Left renal pelvis (tissue), 4 donors: ENCODE measurements at places on chromosomes 3 and 15. TPM values are rescaled to one million over a fixed set of nuclear protein-coding genes. Genes with fewer than 3 reads are reported as not detected.

The STAC gene
- 4.0 TPM for polyA plus RNA-seq

The C3orf49 gene
- polyA plus RNA-seq: 0.42 TPM

The WNT7A gene
- polyA plus RNA-seq: not detected

The ITIH3 gene
- 4.9 TPM for polyA plus RNA-seq

The MYZAP gene
- 8.5 TPM for polyA plus RNA-seq

- no peak for DNase-seq
Observed at GRCh38 chr3:136818769-136819391, at the start of gene SLC35G2. TSS of gene SLC35G2 (plus strand) at chr3:136819126. CDS start at chr3:136854461, 35,335 bp downstream.

DNA sequence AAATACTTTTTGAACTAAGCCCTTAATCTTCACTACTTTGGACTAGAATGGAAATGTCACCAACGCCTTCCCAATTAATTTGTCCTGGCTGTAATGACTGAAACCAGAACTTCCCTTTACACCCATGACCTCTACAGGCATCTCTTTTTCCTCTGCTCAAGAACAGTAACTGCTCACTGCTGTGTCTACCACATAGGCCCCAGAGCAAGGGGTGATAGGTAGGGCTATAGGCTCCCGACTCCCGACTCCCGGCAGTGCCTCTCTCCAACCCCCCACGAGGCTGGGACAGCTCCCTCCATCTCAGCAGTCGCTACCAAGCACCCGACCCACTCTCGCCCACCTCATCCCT is 384 bp upstream of the LEKR1 start:
- no peak for DNase-seq

DNA sequence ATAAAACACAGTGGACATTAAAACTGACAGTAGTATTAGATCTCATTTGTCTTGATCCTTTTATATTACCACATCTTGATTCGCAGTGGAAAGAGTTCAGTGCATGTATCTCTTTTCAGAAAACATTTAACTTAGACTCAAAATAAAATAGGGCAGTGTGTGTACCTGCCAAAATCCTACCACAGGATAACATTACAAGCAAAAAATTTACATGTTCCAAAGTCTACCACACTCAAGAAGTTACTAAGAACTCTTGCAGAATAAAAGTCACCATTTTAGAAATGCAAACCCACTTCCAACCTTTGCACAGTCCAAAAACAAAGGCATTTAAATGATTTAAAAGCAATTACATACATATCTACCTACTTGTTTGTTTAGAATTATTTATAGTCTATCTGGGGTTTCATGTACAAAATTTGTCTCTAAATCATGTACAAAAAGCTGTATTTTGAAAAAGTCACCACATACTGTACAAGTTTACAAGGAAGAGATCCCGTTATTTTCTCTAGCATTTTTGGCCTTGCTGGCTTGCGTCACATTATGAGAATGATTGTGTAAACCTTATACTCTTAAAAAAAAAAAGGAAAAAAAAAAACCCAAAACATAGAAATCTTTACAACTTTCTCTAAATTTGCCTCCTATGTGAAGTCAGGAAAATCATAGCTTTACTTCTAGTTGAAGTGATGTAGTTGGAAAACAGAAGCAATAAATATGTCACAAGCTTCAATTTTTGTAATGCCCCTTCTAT is 153.8 kb downstream of the ADAM10 start:
- DNase-seq: no peak

GRCh38 chr15:33839540-33839939 is 128.8 kb upstream of the CHRM5 start:
- no peak for DNase-seq

DNA sequence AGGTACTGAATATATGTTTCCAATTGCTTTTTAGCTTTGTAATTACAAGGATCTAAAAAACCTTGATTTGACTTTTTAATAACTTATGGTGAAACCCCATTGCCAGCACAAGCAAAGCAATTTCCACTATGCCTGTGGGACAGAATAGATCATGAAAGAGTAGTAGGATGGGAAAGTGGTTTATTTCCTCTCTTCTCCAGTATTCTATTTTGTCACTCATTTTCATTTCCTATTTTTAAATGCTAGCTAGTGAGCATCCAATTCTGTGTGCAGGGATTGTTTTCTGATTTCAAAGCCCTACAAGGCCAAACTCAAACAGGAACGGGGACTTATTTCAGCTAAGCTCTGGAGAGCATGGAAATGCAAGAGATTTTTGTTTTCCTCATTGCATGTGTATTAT is 132.0 kb upstream of the TGFBR2 start:
- DNase-seq: no peak

DNA sequence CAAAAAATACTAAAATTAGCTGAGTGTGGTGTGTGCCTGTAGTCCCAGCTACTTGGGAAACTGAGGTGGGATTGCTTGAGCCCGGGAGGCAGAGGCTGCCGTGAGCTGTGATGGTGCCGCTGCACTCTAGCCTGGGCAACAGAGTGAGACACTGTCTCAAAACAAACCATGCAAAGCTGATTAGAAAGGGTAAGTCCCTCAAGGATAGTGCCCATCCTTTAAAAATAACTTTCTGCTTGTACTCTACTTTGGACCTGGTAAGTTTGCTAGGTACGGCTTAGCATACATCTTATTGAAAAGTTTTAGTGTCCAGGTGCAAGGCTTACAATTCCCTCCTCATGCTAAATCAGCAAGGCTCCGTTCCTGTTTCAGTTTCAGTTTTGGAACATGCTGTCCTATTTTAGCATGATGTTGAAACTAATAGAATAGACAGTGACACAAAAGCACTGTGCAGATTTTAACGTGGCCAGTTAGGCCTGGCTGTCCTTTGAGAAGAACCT is 21.4 kb downstream of the FEM1B start:
- no peak for DNase-seq

DNA sequence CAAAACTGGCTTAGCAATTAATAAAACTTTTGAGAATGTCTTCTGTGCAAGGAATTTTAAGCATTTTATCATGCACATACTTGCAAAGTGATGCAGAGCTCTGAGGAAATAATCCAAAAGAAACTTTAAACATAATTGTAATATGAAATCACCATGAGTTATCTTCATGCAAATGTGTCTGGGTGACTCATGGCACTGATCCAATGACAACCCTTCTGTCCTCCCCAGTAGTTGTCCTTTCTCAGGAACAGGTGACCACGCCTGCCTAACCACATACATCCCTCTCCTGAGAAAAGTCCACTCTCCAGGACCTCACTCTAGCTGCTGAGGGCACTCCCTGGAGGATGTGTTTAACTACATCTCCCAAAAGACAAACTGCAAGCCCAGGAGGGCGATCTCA is 530.6 kb upstream of the IL12A start:
- DNase-seq: no peak

DNA sequence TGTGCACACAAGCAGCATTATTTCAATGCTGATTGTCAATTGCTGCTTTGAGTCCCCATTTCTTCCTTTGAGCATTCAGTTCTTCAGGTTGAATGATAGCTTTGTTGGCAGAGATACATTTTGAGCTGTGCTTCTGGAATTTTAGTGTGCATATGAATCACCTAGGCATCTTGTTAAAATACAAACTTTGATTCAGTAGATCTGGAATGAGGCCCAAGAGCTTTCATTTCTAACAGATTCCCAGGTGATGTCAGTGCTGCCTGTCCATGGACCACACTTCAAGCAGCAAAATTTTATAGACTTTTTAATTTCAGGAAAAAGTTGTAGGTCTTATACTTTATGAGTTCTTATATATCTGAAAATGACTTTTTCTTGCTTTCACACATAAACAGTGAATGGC is 131.1 kb downstream of the ADAMTSL3 start:
- DNase-seq: no peak

GRCh38 chr15:95556866-95557225 is 773.7 kb upstream of the NR2F2 start:
- DNase-seq: peak; percentile 61

DNA sequence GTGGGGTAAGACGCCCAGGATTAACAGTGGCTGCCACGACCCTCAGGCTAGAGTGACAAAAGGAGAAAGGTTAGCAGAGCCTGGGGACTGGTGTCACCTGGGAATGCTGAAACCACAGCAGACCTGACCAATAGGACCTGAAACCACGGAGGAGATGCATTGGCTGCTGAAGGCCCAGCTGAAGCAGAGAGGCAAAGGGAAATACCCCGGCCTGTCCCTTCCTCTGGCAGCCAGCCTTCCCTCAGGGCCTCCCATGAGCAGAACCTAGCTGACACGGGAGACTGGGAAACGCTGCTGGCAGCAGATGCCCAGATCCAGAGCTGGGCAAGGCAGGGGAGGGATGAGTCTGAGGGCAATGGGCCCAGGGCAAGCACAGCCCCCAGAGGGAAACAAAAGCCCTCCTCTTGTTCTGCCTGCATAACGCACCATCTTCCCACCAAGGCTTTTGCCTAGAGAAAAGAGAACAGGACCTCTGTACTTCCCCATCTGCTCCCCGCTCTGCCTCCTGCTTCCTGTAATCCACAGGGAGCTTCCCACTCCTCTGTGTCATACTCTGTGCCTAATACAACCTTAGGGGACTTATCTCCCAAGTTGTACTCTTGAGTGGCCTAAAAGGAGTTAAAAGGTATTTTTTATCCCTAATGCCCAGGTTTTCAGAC is 216.2 kb downstream of the ABHD5 start:
- no peak for DNase-seq

DNA sequence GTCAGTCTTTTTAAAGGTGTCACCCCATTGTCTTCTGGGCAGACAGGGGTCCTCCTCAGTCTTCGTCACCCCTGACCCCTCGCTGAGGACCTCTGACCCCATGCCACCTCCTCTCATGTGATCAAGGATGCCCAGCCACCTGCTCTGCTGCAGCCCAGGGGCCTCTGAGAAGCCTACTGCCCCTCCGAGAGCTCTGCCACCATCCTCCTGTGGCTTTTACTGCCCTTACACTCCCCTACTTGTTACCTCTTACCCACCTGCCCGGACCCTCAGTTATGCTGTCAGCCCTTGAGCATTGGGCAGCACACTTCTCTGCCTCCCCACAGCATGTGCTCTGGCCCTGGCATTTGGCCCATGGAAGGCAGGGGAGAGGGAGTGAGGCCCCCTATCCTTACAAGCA is 123.2 kb downstream of the LRRK1 start:
- DNase-seq: no peak

DNA sequence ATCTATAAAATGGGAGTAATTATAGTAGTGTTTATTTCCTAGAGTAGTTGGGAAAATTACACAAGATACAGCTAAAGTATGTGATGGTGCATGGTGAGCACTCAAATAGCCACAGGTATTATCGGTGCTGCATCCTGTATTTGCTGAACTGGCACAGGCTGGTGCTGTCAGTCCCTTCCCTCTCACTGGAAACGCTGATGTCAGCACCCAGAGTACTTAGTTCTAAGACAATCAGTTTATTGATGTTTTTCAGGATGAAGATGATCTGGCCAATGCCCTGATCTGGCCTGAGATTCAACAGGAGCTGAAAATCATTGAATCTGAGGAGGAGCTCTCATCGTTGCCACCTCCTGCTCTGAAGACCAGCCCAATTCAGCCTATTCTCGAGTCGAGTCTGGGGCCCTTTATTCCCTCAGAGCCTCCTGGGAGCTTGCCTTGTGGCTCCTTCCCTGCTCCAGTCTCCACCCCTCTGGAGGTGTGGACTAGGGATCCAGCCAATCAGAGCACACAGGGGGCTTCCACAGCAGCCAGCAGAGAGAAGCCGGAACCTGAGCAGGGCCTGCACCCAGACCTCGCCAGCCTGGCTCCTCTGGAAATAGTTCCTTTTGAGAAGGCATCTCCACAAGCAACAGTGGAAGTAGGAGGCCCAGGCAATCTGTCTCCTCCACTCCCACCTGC is 49.7 kb downstream of the TMEM39A start:
- no peak for DNase-seq

GRCh38 chr15:52112203-52112750 is 298 bp downstream of the BCL2L10 start:
- DNase-seq: no peak

DNA sequence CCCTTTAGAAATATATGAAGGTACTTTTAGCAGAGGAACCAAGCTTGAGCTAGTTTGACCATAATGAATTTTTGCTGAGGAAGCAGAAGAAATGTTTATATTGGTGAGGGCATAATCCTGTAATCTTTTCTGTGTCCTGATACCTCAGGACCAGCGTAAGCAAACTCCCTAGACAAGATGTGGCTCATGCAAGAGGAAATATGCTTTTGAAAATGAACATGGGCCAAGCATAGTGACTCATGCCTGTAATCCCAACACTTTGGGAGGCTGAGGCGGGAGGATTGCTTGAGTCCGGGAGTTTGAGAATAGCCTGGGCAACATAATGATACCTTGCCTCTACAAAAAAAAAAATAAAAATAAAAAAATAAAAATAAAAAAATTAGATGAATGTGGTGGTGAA is 78.5 kb downstream of the PPARG start:
- DNase-seq: no peak

GRCh38 chr3:24145981-24146822 is 201.1 kb downstream of the NR1D2 start:
- no peak for DNase-seq

DNA sequence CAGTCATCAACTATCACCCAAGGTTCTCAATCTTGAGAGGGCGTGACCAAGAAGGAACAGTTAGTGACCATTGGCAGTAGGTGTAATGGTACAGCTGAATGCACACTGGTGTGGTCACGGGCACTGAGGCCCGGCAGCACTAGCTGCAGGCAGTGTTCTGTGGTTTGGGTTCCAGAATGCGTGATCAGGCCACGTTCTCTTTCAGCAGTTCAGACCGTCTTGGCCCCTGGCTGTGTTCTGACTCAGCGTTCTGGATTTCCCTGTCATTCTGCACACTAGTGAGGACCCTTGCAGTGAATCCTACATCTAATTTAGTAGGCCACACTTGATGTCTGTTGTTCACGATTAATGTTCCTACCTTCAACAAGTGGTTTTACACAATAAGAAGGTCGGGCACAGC is 220.5 kb upstream of the SLCO3A1 start:
- DNase-seq: no peak

DNA sequence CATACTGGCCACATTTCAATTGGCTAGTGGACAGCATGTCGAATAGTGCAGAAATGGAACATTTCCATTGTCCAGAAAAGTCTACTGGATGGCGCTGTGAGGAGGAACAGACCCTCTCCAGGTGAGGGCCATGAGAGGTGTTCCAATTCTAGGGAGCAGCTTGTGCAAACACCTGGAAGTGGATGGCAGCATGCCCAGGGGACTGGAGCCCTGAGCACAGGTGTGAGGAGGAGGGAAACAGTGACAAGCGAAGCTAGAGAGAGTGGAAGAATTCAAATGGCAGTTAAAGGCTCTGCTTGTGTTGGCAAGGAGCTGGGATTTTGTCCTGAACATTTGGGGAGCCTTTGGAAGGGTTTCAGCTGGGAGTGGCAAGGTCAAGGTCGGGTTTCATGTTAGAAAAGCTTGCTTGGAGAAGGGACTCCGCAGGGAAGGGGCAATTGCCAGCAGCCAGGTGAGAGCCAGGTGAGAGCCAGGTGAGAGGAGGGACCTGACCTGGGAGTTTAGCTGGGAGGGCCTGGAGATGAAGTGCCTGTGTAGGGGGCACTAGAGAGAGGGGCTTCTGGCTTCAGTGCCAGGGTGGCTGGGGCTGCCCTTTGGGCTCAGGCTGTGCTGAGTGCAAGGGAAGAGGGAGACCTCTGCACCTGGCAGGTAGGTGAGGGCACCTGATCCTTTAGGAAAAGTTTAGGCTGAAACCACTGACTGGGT is 93.8 kb downstream of the LINGO1 start:
- no peak for DNase-seq

- DNase-seq: no peak
Observed at GRCh38 chr3:104604326-104605010, 762.2 kb upstream of the ALCAM start.
